NCI-H2081 treated with DMSO at 0.1 percent for 48 hours (cell line): ENCODE measurements at places on chromosomes 5 and 9.
A peak's percentile ranks its signal among the peaks of the same experiment; 100 is the strongest.

DNA sequence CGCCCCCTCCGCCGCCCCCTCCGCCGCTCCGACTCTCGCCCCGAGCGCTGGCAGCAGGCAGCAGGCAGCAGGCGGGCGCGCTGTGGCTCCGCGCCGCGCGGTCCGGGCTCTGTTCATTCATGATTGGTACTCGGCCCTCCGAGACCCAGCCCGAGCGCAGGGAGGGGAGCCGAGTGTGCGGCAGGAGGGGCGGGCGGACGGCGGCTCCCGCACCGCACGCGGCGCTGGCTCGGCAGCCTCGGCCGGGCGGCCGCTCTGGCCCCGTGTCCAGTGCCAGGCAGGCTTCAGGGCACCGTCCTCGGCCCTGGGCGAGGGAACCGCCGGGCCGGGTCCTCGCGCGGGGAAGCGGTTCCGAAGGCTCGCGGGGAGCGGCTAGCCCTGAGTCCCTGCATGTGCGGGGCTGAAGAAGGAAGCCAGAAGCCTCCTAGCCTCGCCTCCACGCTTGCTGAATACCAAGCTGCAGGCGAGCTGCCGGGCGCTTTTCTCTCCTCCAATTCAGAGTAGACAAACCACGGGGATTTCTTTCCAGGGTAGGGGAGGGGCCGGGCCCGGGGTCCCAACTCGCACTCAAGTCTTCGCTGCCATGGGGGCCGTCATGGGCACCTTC, at the start of gene KCNIP1:
KCNIP1 (plus strand) TSS at position 31 of the 607 bp plus-strand sequence.
- DNase-seq, result no peak

- no peak for DNase-seq
These were observed 106.7 kb downstream of the ADAMTS2 start for GRCh38 chr5:179238628-179238970.

GRCh38 chr5:56123531-56124243, 109.4 kb downstream of the ANKRD55 start:
- no peak for DNase-seq

GRCh38 chr9:128242828-128243214, 33.0 kb downstream of the GOLGA2 start:
- no peak for DNase-seq

- no peak for DNase-seq
These were observed 394.0 kb downstream of the DMRTA1 start for GRCh38 chr9:22840641-22841040.

GRCh38 chr9:135221576-135221950, 134.1 kb downstream of the OLFM1 start:
- no peak for DNase-seq

DNA sequence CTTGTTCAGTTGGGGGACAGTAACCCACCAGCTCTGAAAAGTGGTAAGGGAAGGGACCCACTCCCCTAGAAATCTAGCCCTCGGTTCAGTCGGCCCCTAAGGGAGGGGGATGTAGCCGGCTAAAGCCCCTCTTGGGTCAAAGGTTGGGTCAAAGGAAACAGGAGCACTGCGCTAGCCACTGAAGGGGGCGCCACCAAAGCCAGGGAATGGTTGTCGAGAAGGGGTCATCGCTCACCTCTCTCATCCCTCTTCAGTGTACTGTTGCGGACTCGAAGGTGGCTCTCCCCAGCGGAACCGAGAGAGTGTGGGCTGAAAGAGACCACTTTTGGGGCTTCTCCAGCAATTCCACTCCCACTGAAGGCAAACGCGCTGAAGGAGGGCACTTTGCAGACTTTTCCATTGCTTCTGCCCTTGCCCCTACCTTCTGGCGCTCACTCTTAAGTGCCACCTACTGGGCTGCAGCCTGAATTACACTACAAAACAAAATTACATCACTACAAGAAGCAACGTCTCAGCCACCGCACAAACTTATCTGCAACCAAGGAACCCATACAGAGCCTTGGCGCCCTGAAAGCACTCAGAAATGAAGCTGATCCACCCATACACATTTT, 396.9 kb downstream of the PDE4D start:
- DNase-seq, result no peak

GRCh38 chr5:147084702-147085101, 150.1 kb upstream of the STK32A start:
- no peak for DNase-seq

DNA sequence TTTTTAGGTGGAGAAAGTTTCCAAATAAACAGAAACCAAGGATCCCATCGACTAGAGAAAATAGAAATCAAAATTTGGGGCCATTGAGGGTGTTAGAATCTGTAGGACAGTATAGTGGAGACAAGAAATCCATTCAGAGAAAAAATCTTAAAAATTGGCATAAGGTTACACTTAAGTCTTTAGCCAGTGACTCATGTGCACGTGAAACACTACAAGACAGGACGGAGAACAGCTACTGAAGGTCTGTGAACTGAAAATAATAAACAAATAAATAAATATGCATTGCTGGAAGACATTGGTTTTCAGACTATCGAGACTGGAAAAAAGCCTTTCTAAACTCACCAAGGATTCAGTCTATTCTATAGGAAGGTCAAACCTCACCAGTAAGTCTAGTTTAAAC, 1955.5 kb downstream of the MAT2B start:
- DNase-seq, result no peak

DNA sequence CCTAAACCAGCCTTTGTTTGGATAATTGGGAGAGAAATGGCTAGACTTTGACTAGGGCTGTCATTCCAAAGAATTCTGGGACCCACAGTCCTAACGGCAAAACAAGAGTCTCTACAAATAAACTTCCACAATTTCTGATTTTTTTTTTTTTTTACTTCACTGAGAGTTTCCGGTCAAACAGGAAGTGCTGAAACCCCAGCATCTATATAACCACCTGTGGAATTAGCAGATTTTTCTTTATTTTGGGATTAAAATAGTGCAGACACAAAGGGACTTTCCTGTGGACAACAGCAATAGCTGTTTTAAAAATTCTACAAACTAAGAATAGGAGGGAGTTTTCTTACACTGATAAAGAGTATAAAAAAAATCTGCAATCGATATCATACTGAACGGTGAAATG, 157.4 kb downstream of the ARSB start:
- no peak for DNase-seq

- DNase-seq, result no peak
These were observed 241.9 kb downstream of the PBX3 start for GRCh38 chr9:125989090-125989501.

GRCh38 chr9:81902626-81903025, 25.6 kb upstream of the SPATA31D4 start:
- no peak for DNase-seq

GRCh38 chr5:139746691-139747582, 48.7 kb upstream of the PSD2 start:
- no peak for DNase-seq

- DNase-seq, result no peak
These were observed 1.7 kb downstream of the DNAJC25 start for GRCh38 chr9:111632695-111633388.

- peak; percentile 14 for DNase-seq
These were observed 50.8 kb downstream of the ALDH7A1 start for GRCh38 chr5:126544087-126544740.
